ENCODE measurements at places on chromosomes 5 and 9. TPM values are rescaled to one million over a fixed set of nuclear protein-coding genes. Genes with fewer than 3 reads are reported as not detected.

GPR151 gene
- total RNA-seq, result not detected

GGTA1 gene
- not detected for total RNA-seq

CARD6 gene
- total RNA-seq, result 3.2 TPM

PKD2L2 gene
- total RNA-seq, result not detected

OR13J1 gene
- not detected for total RNA-seq

NTRK2 gene
- not detected for total RNA-seq

AIF1L gene
- 1.7 TPM for total RNA-seq

GAPVD1 gene
- total RNA-seq, result 15.7 TPM

BARHL1 gene
- total RNA-seq, result not detected

IL17B gene
- not detected for total RNA-seq

NACC2 gene
- 38.0 TPM for total RNA-seq

BTNL8 gene
- total RNA-seq, result not detected

SLC34A3 gene
- 0.11 TPM for total RNA-seq

PFN3 gene
- not detected for total RNA-seq

FYB1 gene
- 9.4 TPM for total RNA-seq

LCN1 gene
- not detected for total RNA-seq
